ENCODE measurements at places on chromosomes 6 and 20.

- no peak for DNase-seq
These were observed 2.0 kb downstream of the ZBP1 start for GRCh38 chr20:57618091-57618763.

GRCh38 chr6:159677506-159678165 lies 15.4 kb downstream of the SOD2 start:
- no peak for DNase-seq

DNA sequence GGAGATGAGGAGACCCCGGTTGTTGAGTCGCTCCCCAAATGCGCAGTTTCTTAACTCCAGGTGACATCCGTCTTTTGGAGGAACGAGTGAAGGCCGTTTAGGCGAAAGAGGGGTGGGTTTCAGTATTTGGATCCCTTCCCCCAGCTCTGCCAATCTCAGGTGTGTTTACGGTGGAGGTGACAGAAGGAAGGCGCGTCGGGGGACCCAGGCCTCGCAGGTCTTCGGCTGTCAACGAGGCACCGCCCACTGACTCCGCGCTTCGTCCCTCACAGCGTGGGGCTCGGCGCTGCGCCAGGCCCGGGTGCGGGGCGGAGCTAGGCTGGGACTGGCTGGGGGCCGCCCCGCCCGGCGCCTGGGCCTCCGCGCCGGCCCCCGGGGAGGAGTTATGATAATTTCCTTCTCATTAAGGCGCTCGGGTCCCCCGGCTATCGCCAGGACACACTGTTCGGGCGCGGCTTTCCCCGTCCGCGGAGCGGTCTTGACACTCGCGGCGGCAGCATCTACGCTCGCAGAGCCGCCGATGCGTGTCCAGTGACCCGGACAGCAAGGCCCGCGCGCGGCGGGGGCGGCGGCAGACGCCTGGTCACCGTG lies at the start of gene TFAP2C:
TSS of gene TFAP2C (plus strand) at position 434 of the 591 bp plus-strand sequence. CDS start 239 bp downstream, outside the sequence.
- DNase-seq = no peak

GRCh38 chr6:27775796-27776184 lies 136.4 kb downstream of the OR2B2 start:
- no peak for DNase-seq

- DNase-seq = no peak
These were observed 8.5 kb upstream of the MRPS10 start for GRCh38 chr6:42226161-42226611.

GRCh38 chr6:41878961-41879405 lies 16.2 kb downstream of the USP49 start:
- no peak for DNase-seq

- DNase-seq = no peak
These were observed 613.5 kb downstream of the PTPRT start for GRCh38 chr20:42576167-42576566.

DNA sequence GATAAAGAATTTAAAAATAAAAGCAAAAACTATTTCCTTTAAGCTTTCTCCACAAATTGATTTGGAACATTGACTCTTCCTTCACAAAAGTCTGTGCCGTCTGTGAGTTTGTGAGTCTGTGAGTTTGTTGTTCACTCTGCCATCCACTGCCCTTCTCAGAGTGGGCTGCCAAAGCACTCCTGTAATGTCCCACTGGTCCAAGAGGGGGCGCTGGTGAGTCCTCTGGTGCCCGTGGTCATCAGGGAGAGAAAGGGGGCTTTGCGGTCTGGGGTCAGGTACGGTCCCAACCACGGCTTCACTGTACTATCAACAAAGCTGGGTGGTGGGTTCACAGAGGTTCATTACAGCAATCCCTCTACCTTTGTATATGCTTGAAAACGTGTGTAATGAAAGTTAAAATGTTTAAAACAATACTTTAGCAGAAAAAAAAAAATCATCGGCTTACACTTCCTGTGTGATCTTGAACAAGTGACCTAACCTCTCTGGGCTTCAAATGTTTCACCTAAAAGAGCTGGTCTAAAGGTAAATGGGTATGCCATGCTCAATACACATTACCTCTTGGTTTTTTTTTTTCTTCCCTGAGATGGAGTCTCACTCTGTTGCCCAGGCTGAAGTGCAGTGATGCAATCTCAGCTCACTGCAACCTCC lies 5.6 kb upstream of the ANKRD60 start:
- DNase-seq = no peak

- DNase-seq = no peak
These were observed 535 bp upstream of the ABCF1 start for GRCh38 chr6:30570740-30571074.

DNA sequence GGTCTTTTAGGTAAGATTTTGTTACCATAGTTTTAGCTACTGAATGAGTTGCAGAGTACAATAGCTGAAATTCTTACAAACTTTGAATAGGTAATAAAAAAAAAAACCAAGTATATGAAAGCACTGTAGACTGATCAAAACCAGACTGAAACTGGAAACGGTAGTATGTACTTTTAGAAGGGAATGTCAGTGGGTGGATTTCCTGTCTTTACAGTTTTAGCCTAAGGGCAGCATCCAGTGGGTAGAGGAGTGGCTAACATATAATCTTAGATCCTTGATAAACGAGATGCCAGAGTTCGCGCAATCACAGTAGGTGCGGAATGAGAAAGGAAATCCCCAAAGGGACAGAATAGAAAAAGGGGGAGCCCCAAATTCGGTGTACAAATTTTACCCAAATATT lies 385.9 kb upstream of the RUNX2 start:
- DNase-seq = no peak

- no peak for DNase-seq
These were observed 214.3 kb downstream of the DLL1 start for GRCh38 chr6:170076466-170077165.

DNA sequence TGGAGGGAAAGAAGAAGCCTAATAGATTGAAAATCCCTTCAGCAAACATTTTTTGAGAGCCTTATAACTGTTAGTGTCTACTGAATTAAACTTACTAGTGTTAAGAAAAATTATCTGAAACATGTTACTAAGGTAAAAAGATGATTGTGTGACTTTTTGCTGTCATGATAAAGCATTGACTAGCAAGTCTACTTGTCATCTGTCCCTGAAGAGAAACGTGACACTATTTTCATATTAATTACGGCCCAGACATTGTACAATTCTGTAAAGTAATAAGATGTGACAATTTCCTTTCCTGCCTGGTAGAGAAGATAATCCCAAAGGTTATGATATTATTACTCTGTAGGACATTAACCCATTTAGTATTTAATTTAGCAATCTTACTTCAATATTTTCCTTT lies 8.8 kb upstream of the EDEM2 start:
- no peak for DNase-seq

GRCh38 chr6:145313041-145313855 lies 422.1 kb downstream of the EPM2A start:
- DNase-seq = no peak

DNA sequence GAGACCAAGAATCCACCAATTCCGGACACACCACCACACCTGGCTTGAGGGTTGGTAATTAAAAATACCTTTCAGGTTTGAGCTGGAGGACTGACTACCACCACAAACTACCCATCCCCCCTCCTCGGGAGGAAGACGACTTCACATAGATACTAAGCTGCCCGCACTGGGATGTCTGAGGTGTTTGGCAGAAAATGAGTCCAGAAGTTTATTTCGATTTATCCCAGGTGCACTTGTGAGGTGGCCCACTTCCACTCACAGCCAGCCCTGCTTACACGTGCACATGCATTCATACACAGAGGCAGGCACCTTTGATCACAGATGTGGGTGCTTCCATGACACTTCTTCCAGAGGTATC lies 187.1 kb downstream of the ID4 start:
- DNase-seq = no peak

DNA sequence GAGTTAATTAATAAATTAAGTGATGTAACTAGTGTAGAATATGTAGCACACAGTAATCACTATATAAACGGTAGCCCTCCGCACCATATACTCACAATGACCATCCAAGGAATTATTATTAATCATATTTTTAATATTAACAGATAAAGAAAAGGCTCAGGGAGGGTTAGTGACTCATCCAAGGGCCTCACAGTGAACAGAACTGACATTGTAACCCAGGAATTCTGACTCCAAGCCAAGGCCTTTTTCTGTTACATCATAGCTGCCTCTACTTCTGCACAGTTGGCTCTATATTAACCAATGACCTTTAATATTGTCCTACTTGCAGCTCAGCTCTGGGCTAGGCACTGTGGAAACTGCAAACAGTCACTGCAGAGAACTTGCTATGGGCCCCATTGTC lies 117.5 kb upstream of the SIRPG start:
- no peak for DNase-seq

GRCh38 chr6:156169371-156169770 lies 607.8 kb upstream of the ARID1B start:
- DNase-seq = no peak

DNA sequence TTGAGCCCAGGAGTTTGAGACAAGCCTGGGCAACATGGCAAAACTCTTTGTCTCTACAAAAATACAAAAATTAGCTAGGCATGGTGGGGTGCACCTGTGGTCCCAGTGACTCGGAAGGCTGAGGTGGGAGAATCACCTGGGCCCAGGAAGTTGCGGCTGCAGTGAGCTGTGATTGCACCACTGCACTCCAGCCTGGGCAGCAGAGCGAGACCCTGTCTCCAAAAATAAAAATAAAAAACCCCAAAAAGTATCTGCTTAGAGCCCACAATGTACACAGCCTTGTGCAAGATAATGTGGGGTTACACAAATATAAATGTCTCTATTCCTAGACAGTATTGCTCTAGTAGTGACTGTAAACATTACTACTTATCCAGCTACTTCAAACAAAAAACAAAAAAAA lies 5.9 kb downstream of the ESF1 start:
- DNase-seq = no peak

DNA sequence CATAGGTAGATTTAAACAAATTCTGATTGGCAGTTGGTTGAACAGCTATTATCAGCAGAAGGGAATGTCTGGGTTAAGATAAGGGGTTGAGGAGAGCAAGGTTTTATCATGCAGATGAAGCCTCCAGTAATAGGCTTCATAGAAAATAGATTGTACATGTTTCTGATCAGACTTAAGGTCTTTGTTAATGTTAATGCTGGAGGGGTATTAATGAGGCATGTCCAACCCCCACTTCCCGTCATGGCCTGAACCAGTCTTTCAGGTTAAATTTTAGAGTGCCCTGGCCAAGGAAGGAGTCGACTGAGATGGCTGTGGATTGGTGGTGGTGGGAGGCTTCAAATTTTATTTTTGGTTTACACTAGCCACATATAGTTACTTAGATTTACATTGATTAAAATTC lies 3.4 kb downstream of the CLPSL1 start:
- no peak for DNase-seq

DNA sequence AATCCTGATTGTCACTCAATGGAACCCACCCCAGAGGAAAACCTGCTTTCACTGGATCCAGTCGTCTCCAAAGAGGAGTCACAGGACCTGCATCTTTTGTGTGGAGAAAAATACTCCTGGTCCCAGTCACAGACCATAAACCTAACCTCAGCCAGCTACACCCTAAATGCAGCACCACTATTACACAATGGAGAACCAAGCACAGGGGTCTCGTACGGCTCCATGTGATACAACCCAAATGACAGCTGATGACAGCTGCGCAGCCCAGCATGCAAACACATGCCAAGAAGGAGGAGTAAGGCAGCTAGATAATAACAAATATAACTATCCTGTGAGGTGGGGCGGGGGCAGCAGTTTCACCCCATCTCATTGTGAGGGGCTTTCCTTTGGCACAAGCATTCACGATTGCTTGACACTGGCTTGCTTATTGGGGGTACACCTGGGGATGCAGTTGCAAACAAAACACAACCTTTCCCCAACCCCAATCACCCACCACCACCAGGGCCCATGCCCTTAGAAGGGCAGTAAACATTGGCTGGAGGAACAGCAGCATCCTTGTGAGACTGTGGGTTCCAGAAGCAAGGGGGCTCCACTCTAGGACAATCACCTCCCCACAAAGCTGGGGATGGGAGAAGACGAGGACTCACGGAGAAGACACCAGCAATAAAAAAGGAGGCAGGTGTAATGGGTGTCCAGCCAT lies 51.5 kb downstream of the TRERF1 start:
- DNase-seq = no peak

GRCh38 chr6:80328652-80329051 lies 222.2 kb downstream of the BCKDHB start:
- DNase-seq = no peak

DNA sequence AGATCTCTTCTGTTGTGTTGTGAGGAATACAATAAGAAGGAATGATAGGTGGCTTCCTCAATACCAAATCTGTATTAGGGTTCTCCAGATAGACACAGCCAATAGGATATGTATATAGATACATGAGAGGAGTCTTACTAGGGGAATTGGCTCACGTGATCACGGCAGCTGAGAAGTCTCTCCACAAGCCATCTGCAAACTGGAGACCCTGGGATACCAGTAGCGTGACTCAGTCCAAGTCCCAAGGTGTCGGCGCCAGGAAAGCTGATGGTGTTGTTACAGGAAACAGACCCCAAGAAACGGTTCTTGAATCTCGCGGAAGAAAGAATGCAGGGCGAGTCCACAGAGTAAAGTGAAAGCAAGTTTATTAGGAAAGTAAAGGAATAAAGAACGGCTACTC lies 61.4 kb downstream of the SYTL3 start:
- no peak for DNase-seq

- DNase-seq = no peak
These were observed 21.1 kb downstream of the FAM110A start for GRCh38 chr20:854601-855000.

GRCh38 chr20:10216146-10216791 lies 2.4 kb upstream of the SNAP25 start:
- DNase-seq = no peak

DNA sequence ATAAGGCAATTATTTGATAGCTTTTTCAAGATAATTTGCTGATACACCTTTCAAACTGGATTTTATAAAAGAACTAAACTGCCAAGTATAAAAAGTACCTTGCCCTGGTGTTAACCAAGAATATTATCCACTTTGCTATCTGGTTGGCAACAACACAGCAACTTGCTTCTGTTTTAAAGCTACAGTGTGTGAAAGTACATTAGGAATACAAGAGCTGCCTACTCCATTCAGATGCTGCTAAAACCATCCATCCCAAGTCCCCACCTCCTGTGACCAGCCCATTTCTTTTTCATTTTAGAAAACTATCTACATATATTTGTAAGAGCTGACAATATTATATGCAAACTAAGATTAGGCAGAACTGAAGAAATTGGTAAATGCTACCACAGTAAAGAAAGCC lies 12.8 kb downstream of the CLDN20 start:
- DNase-seq = no peak
